Activated gamma-delta T cell (primary cell): ENCODE measurements at places on chromosomes 11 and 22.

DNA sequence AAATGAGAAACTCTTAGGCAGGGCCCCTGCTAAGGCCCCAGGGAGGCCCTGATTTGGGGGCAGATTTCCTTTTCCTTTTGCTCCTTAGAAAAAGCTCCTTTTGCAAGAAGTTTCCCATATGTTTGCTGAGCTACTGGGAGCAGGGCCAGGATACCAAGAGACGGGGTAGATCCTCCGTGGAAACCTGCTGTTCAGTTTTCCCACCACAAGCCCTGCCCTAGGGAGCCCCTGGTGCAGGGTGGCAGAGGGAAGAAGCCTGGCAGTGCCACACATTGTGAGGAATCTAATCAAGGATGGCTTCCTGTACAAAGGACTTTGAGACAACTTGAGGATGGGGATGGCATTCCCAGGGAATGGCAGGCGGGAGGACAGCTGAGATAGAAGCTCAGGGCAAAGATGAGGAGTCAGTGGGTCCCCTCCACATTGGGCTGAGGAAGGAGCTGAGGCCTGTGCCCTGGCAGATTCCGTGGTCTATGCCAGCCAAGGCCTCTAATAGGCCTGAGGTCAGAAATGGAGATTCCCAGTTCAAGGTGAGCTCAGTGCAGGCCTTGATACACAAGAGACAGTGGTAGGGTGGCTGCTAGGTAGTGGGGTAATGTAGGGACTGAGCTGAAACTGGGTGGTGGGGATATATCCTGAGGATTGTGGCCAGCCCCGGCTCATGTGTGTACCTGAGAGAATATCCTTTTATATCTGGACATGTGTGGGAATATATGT is 15.0 kb downstream of the TUB start:
- DNase-seq = no peak

GRCh38 chr11:116697011-116697410 is 75.8 kb downstream of the BUD13 start:
- no peak for DNase-seq

GRCh38 chr11:28727254-28727653 is 619.1 kb downstream of the METTL15 start:
- DNase-seq = no peak

- DNase-seq = no peak
Measured at GRCh38 chr11:18016789-18017188, 3.9 kb upstream of the SERGEF start.

GRCh38 chr11:19291064-19291463 is 50.3 kb upstream of the E2F8 start:
- no peak for DNase-seq

- no peak for DNase-seq
Measured at GRCh38 chr11:116911976-116912734, 74.7 kb upstream of the APOA1 start.

DNA sequence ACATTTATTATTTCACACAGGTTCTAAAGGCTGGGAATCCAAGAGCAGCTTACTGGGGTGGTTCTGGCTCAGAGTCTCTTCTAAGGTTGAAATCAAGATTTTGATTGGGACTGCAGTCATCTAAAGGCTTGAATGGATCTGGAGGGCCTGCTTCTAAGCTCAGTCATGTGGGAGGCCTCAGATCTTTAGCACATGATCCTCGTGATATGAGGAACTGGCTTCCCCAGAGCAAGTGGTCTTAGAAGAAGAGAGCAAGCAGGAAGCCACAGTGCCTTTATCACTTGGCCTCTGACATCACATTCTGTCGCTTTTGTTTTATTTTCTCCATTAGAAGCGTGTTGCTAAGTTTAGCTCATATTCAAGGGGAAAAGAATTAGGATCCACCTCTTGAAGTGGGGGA is 88.9 kb downstream of the ARFGAP2 start:
- no peak for DNase-seq

DNA sequence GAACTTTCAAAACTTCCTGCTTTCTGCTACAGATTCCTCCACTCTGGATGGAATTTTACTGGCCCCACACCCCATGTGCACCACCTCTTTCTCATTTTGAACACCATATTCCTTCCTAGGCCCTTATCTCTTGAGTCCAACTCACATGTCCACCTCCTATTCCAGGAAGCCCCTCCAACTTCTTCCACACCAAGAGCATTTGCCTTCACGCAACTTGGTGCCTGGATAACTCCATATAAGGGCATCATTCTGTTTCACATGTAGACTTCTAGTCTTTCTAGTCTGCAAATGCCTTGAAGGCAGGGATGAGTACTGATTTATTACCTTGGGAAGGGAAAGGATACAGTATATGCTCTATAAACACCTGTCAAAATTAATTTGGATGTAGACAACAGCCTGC is 17.5 kb downstream of the GAB2 start:
- DNase-seq = no peak

DNA sequence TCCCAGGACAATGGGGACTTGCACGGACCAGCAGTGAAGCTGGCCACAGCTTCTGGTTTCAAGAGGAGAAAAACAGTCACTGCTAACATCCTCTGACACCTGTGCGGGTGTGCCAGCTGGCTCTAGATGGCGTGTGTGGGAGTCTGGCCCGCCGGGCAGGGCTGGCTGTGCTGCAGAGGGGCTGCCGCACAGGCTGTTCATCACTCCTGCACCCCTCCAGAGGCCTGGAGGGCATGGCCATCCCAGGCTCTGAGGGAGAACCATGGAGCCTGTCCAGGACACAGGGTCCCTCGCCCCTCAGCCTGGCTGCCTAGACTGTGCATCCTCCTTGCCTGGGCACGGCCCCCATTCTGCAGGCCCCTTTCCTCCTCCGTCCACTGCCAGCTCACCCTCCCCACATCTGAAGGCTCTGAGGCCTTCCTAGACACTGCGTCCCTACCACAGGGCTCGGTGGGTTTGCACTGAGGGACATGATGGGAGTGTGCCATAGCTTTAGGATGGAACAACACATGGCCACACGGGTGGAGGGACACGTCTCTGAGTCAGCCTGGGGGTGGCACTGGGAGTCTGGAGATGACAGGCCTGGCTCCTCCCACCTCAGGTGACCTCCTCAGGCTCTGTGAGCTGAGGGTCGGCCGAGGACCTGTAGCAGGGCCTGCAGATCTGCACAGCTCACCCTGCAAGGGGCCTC is 42.1 kb upstream of the GNB1L start:
- no peak for DNase-seq

- DNase-seq = peak; percentile 56
Measured at GRCh38 chr22:36853407-36854099, 7.3 kb upstream of the NCF4 start.

DNA sequence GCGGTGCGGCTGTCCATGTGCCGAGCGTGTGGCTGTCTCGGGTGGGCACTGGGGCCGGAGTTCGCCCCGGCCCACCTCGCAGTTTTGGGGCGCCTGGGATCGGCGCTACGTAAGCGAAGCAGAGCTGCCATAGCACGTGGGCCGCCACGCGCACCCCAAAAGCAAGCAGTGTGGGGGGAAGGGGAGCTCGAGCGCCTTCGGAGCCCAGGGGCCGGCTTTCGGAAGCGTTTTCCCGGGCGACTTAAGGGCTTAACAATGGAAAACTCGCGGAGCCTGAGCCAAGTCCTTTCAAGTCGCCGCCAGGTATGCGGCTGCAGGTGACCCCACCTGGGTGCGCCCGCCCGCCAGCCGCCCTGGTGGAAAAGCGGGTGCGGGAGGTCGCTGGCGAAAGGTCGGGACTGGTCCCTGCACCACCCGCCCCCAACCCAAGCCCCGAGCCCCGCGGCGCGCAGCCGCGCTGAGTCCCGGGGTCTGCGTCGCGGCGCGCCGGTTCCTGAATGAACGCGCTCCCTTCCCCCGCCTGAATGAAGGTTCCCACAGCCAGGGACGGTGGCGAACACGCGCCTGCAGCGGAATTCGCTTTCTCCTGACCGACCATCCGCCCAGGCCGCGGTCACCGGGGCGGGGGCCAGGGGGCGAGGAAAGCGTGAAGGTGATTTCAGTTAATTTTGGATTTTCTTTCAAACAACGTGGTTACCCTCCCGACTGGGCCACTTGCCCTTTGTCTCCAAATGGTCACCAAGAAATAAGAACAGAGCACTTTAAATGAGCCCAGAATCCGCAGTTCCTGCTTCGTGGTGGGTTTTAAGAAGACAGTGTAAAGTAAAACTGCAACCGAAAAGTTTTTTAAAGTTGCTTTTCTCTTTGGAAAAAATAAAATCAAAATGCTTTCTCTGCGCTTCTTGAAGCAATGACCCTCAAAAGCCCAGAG is 2.8 kb upstream of the CCND1 start:
- DNase-seq = no peak

GRCh38 chr22:48187356-48187755 is 1424.9 kb downstream of the TBC1D22A start:
- DNase-seq = no peak

GRCh38 chr11:67252831-67253239 is 13.4 kb upstream of the GRK2 start:
- no peak for DNase-seq

DNA sequence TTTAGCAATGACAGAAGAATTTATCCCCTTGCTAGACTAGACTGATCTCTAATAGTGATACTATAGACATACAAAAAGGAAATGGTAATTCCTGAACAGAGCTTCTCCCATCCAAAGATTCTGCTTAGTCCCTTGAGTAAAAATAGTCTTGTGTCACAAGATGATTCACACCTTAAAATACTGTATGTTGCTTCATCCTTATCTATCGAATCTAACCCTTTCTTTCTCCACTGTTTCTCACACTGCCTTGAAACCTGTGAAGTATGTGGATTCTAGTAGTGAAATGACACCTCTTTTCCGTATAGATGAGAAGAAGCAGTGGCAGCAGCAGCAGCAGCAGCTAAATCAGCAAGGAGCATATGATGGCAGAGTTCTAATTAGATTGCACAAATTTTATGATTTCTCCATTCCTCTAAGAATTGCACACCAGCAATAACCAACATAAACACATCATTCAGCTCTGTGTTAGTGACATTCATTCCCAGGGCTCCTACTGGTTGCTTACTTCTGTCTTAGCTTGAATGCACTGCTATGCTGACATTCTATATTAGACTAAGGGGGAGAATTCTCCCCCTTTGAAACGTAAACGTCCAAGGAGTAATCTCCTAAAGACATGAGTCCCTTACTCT is 14.6 kb downstream of the KCNA4 start:
- no peak for DNase-seq

- no peak for DNase-seq
Measured at GRCh38 chr11:512761-513595, 5.9 kb upstream of the RNH1 start.

- DNase-seq = no peak
Measured at GRCh38 chr11:10716543-10717259, 23.1 kb upstream of the IRAG1 start.

- DNase-seq = no peak
Measured at GRCh38 chr11:2104524-2105440, 34.4 kb downstream of the IGF2 start.
